Right forelimb (tissue), 1 donor: ENCODE measurements at places on chromosomes 2 and 18.

- no peak for DNase-seq
Observed at GRCh38 chr2:209933499-209934483, 68.6 kb upstream of the RPE start.

- peak; percentile 52 for DNase-seq
Observed at GRCh38 chr18:21741562-21742314, 1.1 kb downstream of the MIB1 start.

- no peak for DNase-seq
Observed at GRCh38 chr2:47528874-47529273, 125.9 kb downstream of the MSH2 start.

GRCh38 chr2:181393472-181393871, 63.7 kb upstream of the ITGA4 start:
- no peak for DNase-seq

- DNase-seq = no peak
Observed at GRCh38 chr2:165016772-165017411, 61.6 kb upstream of the SLC38A11 start.

- no peak for DNase-seq
Observed at GRCh38 chr2:159129824-159130223, 156.7 kb downstream of the WDSUB1 start.

DNA sequence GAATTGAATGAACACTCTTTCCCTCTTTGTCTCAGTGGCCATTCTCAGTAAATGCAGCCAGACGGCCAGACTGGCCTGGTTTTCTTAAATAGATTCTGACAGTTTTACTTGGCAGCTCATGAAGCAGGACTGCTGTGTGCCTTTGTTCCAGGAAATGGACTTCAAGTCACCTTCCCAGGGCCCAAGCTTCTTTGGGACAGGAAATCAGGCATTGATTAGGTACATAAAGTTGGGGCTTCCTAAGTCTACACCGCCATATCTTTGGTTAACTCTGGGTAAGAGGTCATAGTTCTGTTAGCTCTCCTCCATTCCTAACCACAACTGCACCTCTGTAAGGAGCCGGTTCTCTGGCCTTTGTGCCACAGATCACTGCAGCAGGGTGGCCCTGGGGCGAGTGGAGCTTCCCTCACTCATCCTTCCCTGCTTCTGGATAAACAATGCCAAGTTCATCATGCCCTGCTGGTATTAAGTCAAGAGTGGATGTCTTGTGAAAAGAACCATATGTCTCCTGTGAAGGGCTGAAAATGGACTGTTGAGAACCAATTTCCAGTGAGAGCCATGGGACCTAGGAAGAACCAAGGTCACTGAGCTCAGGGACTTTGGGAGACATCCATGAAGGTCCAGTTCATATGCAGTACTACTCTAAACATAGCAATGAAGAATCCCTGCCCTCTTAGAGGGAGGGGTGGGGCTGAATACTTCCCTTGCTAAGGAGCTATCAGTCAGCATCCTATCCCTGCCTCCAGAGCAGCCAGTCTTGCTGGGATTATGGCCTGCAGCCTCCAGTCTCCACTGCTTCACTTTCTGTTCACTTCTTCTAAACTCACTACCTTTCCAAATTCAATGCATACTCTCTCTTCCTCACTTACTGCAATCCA, 122.6 kb upstream of the XPO1 start:
- no peak for DNase-seq

DNA sequence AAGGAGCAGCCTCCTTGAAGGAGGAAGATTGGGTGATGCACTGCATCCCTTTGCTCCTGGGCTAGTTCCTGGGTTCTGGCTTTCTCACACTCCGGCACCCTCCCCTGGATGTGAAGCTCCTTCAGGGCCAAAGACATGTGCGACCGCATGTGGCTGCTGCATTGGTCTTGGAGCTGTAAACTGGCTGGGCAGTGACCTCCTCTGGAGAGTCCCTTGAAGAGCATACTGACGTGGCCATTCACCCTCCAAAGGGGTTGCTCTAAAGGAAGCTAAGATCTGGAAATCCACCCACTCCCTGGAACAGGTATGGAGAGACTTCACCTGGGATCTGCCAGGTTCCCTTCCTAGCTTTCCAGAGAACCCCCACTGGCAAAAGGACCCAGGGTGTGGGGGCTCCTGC, 62.1 kb downstream of the TMEM17 start:
- no peak for DNase-seq

DNA sequence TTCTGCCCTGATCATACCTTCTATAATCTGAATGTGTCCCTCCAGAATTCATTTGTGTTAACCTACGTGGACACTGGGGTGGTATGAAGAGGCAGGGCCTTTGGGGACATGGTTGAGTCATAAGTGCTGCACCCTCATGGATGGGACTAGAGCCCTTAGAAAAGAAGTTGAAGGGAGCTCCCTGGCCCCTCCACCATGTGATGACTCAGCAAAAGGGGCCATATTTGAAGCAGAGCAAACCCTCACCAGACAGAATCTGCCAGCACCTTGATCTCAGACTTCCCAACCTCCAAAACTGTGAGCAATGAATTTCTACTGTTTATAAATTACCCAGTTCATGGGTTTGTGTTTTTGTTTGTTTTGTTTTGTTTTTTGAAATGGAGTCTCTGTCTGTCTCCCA, 33.4 kb upstream of the CD207 start:
- DNase-seq = no peak

GRCh38 chr18:58991167-58991798, 126.6 kb downstream of the ZNF532 start:
- DNase-seq = no peak

- no peak for DNase-seq
Observed at GRCh38 chr2:1486670-1487069, 73.4 kb downstream of the TPO start.

GRCh38 chr2:189544318-189545042, 36.1 kb downstream of the SLC40A1 start:
- no peak for DNase-seq

- peak; percentile 39 for DNase-seq
Observed at GRCh38 chr2:40962026-40962425, 510.1 kb upstream of the SLC8A1 start.
